ENCODE measurements at places on chromosomes 2 and 18.

DNA sequence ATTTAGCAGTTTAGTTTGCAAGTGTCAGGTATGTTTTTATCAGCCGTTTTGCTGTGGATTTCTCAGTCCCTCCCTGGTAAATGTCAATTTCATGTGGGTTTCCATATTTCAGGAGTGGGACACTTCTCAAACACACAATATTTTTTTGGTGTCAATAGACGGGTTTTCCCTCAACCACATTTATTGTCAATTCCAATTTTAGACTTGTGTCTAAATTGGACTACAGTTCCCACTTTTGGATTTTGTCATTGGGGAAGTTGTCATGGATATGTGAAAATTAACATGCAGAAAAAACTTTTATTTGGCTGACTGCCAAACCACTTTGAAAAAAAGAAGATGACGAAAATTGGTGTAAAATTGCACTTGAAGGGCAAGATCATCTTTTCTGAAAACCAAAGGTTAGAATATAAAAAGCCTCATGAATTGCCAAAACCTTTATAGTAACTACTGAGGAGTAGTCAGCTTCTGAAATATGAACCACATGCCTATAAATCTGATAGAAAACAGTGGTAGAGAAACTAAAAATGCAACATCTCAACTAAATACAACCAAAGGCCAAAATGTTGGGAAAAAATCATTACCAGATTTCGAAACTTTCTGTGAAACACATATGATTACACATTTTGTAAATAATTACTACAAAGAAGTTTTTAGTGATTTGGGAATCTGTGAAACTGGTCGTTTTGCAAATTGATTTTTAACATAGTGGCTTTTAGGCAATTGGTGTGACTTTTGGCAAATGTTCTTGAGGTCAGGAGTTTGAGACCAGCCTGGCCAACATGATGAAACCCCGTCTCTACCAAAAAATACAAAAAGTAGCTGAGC, 106.4 kb downstream of the BCL2L11 start:
- DNase-seq, result peak; percentile 80

DNA sequence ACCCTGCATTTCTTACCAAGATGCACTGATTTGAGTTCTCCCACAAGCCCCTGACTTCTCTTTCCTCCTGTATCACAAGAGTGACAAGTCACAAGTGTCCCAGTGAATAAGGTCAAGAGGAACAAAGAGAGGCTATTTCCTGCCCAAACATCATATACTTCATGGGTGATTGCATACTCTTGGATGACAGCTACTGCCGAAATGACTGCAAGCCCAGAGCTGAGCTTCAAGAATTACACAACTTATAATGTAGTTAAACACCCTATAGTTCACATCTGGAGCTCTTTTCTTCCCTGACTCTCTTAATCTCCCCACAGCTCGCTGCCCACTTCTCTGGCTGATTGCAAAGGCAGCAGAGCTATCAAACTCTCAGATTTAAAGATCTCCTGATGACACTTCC, 289.7 kb upstream of the PARD3B start:
- peak; percentile 94 for DNase-seq

- DNase-seq, result no peak
These were observed 77.0 kb downstream of the MBD2 start for GRCh38 chr18:54147439-54147838.

GRCh38 chr2:195709901-195710806, 53.1 kb downstream of the SLC39A10 start:
- DNase-seq, result no peak

DNA sequence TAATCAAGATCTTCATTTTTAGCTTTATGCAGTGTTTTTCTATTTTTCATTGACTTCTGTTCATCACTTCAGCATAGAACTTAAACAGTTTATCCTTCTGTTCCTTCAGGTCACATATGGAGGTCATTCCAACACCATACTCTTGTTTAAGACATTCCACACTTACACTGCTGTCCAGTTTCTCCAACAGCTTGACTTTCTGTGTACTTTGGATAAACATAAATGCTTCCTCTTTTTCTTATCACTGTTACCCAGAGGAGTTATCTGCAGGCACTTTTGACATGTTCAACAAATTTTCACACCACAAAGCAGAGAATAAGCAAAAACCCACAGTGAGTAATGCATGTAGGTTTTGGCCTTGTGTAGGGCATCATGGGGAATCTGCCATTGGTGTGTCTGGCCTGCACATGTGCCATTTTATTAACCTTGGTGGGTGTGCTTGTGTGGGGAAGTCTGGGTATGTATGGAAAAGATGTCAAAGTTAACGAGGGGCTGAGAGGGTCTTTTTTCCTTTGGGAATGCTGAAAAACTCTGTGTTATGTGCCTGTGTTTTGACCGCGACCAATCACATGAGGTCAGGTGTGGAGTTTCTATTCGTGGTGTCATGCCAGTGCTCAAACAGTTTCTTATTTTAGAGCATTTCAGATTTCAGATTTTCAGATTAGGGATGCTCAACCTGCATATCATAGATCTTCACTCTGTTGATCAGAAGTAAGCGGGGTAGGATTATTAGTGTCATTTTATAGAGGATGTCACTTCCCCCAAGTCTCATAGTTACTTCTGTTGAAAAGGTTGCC, 53.9 kb upstream of the ACVR1 start:
- no peak for DNase-seq

DNA sequence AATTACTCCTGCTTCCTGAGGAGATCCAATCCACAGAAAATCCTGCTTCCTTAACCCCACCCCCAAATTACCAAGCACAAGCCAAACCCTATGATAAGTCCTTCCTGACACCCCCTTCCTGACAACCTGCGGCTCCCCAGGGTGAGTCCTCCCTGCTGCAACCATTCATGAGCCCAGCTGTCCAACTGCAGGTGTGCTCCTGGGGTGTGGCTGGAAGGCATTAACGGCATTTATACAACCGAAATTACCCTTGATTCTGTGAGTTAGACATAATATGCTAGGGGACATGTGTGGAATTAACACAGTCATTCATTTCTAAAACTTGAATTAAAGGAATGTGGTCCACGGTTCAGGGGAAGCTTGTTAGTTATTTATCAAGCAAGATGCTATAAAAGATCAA, 119.0 kb upstream of the ALKAL2 start:
- DNase-seq, result no peak

DNA sequence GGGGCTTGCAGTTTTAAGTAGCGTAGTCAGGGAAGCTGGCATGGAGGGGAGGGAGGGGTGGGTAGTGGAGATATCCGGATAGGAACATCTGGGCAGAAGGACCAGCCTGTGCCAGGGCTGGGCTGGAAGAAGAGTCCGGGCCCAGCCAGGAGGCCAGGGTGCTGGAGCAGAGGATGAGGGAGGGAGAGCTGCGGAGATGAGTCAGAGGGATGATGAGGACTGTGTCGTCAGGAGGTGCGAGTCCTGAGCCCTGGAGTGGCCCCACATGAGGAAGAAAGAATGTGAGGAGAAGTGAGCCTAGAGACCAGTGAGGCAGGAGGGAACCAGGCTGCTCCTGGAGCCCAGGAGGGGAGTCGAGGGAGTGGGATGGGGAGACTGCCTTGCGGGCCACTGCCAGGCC, 82.4 kb downstream of the CTIF start:
- DNase-seq, result no peak

DNA sequence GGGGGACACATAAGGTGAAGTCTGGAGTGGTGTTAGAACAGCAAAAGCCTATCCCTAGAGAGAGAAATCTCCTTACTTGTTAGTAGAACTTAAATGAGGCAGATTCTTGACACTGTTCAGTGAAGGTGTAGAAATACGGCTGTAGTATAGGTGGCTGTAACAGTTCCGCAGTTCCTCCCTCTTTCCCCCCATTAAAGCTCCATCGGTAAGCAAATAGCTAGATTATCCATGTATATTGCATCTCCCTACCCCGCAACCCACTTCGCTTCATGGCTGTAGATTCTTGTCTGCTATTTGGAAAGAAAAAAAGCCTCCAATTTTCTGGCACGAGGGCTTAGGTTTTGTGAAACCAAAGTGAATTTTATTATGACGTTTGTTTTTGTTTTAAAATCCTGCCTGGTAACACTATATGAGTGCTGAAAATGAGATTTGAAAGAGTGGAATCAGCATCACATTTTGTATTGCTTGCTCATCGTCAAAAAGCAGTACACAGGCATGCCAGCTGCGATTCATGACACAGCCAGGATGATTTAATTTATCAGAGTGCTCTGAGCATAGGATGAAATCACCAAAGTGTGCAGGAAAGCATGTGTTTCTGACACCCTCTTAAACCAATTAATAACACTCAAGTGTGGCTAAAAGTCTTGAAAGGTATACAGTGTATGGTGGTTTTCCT, 1.4 kb downstream of the FAM171B start:
- no peak for DNase-seq

GRCh38 chr18:54946149-54946581, 13.1 kb downstream of the CCDC68 start:
- peak; percentile 62 for DNase-seq

DNA sequence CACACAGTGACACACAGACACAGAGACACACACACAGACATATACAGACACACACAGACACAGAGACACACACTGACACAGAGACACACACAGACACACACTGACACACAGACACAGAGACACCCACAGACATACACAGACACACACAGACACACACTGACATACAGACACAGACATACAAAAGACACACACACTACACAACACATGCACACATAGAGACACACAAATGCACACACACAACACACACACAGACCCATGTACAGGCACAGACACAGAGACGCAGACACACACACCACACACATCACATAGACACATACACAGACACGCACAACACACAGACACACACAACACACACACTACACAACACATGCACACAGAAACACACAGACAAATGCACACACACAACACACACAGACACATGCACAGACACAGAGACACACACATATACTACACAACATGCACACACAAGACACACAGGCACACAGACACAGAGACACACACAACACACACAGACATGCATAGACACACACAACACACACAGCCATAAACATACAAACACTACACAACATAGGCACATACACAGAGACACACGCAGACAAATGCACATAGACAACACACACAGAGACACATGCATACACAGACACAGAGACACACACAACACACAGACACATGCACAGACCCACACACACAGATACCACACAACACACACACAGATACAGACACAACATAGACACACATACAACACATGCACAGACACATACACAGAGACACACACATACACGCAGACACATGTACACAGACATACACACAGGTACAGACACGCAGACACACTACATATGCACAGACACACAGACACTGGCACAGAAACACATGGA, 120.5 kb downstream of the BCL2 start:
- no peak for DNase-seq

- DNase-seq, result peak; percentile 36
These were observed 253.4 kb downstream of the ETAA1 start for GRCh38 chr2:67650291-67651133.

DNA sequence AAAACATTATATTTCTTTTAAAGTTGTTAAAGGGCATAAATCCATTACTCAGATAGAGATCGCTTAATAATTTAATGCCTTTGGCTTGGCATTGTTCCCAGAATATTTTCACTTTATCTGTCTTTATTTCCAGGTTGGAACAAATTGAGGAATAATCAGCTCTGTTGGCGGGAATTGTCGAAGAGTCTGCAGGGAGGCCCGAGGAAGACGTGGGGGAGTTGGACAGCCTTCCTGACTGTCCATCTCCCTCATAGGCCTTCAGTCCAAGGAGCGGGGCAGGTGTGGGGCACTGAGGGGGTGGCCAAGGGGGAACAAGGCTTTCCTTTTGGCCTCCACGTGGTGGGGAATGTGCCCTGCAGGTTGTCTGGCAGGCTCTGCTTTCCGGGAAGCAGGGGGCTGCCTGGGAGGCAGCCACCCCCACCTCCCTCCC, 179.6 kb downstream of the ZBTB7C start:
- DNase-seq, result no peak

DNA sequence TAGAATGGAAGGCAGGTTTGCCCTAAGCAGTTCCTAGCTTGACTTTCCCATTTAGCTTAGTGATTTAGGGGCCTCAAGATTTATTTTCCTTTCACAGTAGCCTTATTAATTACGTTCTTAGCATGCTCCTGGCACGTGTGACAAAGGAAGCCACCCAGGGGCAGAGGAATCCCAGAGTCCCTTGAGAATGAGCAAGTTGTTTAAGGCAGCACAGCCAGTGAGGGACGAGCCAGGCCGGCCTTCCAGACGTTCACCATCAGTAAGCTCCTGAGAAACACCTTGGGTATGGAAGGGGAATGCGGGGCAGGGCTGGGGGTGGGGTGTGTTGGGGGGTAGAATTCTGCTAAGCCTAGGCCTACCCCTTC, 76.3 kb downstream of the SOWAHC start:
- DNase-seq, result no peak

- DNase-seq, result no peak
These were observed 2.3 kb downstream of the SLC9A2 start for GRCh38 chr2:102621630-102622029.

DNA sequence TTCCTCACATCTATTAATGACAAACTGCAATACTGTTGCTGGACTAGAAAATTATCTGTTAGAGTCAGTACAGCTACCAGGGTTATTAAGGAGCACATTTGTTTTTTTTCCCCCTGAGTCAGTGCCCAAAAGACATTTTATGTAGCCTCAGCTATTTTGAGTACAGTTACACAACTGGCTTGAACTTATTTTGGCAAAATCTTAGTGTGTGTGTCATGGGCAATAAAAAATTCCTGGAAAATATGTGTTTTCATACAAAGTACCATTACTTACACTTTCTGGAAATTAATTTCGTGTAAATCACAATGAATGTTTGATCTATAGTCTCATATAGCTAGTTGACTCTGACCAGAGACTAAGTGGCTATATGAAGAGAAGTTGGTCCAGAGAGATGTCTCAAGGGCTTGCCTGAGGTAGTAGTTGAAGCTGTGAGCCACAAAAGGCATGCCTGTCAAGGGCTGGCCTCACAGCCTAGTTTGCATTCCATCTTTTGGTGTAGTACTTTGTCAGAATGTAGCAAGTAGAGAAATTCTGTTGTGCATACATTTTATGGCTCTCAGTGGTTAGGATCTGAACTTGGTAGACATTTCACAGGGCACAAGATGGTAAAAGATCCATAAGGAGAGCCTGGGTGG, 283.4 kb downstream of the MTX2 start:
- no peak for DNase-seq

DNA sequence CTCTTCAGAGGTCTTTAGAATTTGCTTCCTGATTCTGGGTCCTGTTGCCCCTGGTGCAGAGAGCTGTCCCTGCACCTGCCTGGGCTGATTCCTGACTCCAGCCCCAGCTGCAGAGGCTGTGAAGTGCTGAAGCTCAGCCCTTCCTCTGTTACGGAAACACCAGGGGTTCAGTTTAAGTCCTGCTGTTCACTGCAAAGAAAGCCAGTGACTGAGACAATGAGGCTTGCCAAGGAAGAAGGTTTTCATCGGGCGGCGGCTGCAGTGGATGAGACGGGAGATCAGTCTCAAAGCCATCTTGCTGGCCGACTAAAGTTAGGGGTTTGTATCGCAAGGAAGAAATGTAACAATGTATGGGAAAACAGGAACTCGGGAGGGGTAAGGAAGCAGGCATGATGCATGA, 142.4 kb upstream of the ZNF236 start:
- DNase-seq, result no peak

- no peak for DNase-seq
These were observed 109.7 kb downstream of the RGPD3 start for GRCh38 chr2:106358521-106358920.

Data from suppressor macrophage (primary cell).